Activated naive CD4-positive, alpha-beta T cell treated with anti-CD3 and anti-CD28 coated beads for 36 hours (primary cell): ENCODE measurements at places on chromosomes 13 and 19. TPM values are rescaled to one million over a fixed set of nuclear protein-coding genes. Genes with fewer than 3 reads are reported as not detected.

The RELB gene
- total RNA-seq = 55.4 TPM

The MTMR6 gene
- total RNA-seq = 5.7 TPM

The ZNF69 gene
- 0.95 TPM for total RNA-seq

The CALR gene
- total RNA-seq = 431 TPM

The ZNF791 gene
- total RNA-seq = 11.9 TPM

The SIAH3 gene
- 0.12 TPM for total RNA-seq

DNA sequence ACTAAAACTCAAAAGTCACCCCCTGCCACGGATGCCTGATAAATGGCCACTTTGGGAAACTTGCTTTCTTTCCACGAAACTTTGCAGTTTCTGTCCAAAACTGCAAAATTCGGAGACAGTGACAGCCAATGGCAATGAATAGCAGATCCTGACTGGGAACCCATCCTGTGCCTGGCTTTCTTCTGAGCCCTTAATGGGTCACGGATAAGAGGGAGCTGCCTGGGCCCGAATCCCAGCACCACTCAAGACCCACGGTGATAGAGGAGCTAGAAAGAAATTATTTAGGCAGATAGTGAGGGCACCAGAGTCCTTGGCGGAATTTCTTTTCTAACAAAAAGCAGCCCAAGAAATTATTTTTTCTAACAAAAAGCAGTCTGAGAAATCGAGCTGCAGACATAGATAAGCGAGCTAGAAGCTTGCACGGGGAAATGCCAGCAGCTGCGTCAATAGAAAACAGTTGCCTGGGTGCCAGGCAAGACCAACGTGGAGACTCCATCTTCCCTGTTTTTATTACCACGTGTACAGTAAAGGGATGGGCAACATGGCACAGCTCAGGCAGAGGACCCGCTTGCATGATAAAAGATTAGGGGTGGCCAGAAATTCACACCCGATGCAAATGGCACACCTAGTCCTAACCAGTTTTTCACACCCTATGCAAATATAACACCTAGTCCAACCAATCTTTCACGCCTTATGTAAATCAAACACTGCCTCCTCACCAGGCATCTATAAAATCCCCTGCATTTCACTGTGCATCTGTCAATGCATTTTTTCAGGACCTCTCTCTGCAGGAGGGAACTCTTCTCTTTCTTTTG is 7.1 kb upstream of the HSH2D start:
- no peak overlapping the region for H3K4me3 ChIP-seq
- no peaks in the 10 kb centered on the region for H3K27me3 ChIP-seq
- no peaks in the 10 kb centered on the region for H3K4me1 ChIP-seq
- DNase-seq = no peak

DNA sequence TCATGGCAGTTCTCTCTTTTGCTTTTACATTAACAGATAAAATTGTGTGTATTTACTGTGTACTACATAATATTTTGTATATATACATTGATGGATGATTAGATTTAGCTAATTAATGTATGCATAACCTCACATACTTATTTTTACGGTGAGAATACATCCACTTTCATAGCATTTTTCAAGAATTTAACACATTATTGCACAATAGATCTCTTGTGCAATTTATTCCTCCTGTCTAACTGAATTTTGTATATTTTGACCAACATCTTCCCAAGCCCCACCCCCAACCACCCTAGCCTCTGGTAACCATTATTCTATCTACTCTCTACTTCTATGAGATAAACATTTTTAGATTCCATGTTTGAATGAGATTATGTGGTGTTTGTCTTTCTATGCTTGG is 194.7 kb downstream of the RBM26 start:
- no peak overlapping the region for H3K4me3 ChIP-seq
- no peak overlapping the region for H3K27ac ChIP-seq
- DNase-seq = no peak
- H3K4me1 ChIP-seq = no peaks in the 10 kb centered on the region
- H3K27me3 ChIP-seq = peaks cover 14% of the 10 kb centered on the region
- H3K36me3 ChIP-seq = no peaks in the 10 kb centered on the region

- peaks cover 54% of the 10 kb centered on the region for H3K36me3 ChIP-seq
- no peak overlapping the region for H3K27ac ChIP-seq
Observed at GRCh38 chr13:27091451-27091850, 80.2 kb downstream of the USP12 start.

DNA sequence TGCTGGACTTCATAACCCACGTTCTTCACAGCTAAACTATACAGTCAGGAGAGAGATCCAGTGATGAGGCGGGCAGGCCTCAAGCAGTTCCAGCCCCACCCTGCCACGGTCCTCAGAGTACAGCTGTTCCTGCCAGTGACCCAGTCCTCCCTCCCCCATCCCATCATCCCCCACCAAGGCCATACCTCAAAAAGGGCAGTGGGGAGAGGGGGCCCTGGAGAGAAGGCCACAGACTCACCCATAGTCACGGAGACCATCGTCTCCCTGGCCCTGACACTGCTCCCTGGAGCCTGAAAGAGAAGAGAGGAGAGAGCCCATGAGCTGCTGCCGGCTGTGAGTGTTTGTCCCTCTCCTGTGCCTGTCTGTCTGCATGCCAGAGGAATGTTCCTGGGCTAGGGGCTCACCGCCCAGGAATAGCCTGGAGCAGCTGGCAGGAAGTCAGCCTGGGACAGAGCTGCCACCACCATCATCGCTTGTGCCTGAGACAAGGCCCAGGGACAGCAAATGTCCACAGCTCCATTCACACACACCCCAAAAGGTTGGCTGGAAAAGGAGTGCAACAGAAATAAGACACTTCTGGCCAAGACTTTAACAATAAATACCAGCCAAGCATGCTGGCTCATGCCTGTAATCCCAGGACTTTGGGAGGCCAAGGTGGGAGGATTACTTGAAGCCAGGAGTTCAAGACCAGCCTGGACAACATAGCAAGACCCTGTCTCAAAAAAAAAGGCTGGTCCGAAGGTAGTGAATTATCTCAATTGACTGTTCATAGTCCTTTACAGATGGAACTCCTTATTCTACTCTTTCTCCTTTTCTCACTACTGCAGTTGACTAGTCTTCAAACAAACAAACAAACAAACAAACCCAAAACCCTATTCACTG is 6.4 kb downstream of the C19orf47 start:
- peaks cover 10% of the 10 kb centered on the region for H3K36me3 ChIP-seq
- no peaks in the 10 kb centered on the region for H3K27me3 ChIP-seq
- peaks cover 5% of the 10 kb centered on the region for H3K4me1 ChIP-seq

GRCh38 chr19:11195681-11196080 is 1.7 kb downstream of the KANK2 start:
- no peak overlapping the region for H3K4me3 ChIP-seq
- H3K27ac ChIP-seq = no peak overlapping the region
- peaks cover 12% of the 10 kb centered on the region for H3K27me3 ChIP-seq
- no peak for DNase-seq
- H3K36me3 ChIP-seq = no peaks in the 10 kb centered on the region
- H3K4me1 ChIP-seq = peaks cover 6% of the 10 kb centered on the region

DNA sequence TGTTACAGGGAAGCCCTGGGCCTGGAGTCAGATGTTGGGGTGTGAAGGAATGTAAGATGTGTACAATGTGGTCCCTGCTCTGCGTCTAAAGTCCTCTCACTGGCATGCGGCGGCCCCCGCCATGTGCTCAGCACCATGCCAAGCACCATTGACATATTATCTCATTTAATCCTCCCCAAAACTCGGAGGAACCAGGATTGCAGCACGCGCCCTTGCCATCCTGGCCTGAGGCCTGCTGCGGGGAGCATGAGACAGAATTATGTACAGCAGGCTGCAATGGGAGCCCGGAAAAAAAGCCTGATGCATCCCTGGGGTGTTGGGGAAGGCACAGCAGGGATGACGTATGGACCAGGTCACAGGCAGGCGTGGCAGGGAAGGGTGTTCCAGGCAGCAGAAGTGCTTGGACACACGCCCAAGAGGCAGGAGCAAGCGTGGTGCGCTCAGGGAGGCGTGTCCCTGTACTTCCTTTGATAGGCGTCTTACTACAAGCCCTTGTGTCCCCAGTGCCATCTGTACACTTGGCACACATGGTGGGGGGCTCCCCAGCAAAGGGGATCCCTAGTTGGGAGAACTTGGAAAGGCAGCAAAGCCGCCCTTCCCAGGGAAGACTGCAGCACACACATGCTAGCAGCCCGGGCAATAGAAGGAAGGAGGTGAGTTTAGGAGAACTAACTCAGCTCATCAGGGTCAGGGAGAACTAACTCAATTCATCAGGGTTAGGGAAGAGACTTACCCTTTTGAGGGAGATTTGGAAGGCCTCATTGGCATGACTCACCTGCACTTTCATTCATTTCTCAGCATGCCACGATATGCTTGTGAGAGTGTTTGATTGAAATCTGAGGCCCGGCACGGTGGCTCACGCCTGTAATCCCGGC is 3.4 kb downstream of the EVI5L start:
- no peak overlapping the region for H3K4me3 ChIP-seq
- H3K36me3 ChIP-seq = no peaks in the 10 kb centered on the region
- H3K27ac ChIP-seq = no peak overlapping the region
- DNase-seq = no peak
- peaks cover 18% of the 10 kb centered on the region for H3K4me1 ChIP-seq

GRCh38 chr13:34300559-34300958 is 482.6 kb downstream of the RFC3 start:
- no peaks in the 10 kb centered on the region for H3K36me3 ChIP-seq
- H3K27ac ChIP-seq = no peak overlapping the region
- no peaks in the 10 kb centered on the region for H3K4me1 ChIP-seq
- no peak overlapping the region for H3K4me3 ChIP-seq
- no peaks in the 10 kb centered on the region for H3K27me3 ChIP-seq

DNA sequence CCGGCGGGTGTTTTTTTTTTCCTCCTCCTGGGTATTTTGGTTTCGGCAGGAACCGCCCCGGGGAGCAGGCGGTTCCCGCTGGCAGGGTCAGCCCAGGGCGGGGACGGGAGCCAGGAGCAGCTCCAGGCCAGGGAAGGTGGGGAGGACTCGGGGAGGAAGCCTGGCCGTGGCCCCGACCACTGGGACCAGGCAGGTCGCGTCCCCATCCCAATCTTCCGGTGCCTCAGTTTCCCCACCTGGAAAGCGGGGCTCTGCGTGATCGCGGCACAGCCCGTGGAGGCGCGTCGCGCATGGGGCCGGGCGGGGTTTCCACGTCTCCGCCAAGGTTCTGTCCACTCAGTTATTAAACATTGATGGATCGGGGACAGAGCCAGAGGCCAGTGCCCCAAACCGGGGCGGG is 34.8 kb downstream of the IL12RB1 start:
- H3K4me1 ChIP-seq = peaks cover 17% of the 10 kb centered on the region
- no peak overlapping the region for H3K27ac ChIP-seq
- H3K4me3 ChIP-seq = no peak overlapping the region
- no peaks in the 10 kb centered on the region for H3K36me3 ChIP-seq
- no peak for DNase-seq

DNA sequence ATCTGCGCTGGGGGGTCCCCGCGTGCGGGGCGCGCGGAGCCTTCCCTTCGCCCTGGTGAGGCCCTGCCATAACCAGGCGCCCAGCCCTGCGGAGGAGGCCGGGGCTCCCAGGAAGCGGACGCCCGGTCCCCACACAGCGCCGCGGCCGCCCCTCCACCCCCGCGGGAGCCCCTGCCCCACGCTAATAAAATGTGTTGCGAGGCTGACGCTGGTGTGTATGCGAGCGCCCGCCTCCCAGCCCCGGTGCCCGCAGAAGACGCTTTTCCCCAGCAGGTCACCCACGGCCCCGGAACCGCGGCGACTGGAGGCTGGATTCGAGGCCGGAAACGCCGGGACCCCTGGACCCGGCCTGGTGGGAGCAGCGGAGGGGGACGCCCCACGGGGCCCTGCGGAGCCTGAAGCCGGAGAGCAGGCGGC is 12.1 kb upstream of the CDC34 start:
- H3K4me3 ChIP-seq = no peak overlapping the region
- DNase-seq = no peak
- H3K4me1 ChIP-seq = peaks cover 4% of the 10 kb centered on the region
- no peaks in the 10 kb centered on the region for H3K36me3 ChIP-seq

- H3K4me3 ChIP-seq = no peak overlapping the region
- H3K36me3 ChIP-seq = no peaks in the 10 kb centered on the region
- H3K4me1 ChIP-seq = no peaks in the 10 kb centered on the region
- H3K27me3 ChIP-seq = peaks cover 5% of the 10 kb centered on the region
- H3K27ac ChIP-seq = no peak overlapping the region
- DNase-seq = no peak
Observed at GRCh38 chr13:101026328-101026727, 351.7 kb upstream of the TMTC4 start.

DNA sequence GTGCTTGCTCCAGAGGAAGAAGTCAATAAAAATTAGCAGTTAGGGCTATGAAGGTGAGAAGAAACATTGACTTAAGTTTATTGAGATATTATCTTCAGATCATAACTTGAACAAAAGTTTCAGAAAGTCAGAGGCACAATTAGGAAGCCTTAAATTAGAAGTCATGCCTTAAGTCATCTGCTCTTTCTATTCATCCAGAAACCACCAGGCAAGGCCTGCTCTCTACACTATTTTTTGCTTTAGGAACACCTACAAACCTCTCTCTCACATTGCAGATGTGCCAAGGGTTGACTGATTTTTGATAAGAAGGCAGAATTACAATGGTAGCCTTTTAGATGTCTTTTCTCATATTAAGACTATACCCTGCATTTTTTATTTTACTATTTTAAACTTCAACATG is 268.7 kb downstream of the SPRY2 start:
- no peak for DNase-seq
- H3K4me1 ChIP-seq = no peaks in the 10 kb centered on the region
- no peak overlapping the region for H3K4me3 ChIP-seq
- no peak overlapping the region for H3K27ac ChIP-seq
- H3K36me3 ChIP-seq = no peaks in the 10 kb centered on the region

DNA sequence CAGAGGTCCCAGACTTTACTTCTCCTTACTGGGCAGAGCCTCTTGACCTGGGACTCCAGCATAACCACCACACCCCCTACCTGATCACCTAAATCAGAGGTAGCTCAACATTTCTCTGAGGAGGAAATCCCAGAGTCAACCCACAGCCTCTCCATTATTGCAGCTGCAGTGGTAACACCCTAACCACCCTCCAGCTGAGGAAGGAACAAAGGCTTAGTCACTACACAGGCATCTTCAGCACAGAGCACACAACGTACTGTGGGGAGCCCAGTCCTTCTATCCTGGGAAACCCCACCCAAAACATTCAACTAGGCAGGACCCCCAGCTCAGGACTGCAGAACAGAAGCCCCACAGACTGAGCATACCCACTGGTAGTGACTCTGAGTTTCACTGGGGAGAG is 824.7 kb upstream of the SLITRK5 start:
- no peak overlapping the region for H3K27ac ChIP-seq
- H3K36me3 ChIP-seq = no peaks in the 10 kb centered on the region
- DNase-seq = no peak
- H3K4me1 ChIP-seq = no peaks in the 10 kb centered on the region
- H3K4me3 ChIP-seq = no peak overlapping the region

GRCh38 chr13:109344552-109345157 is 441.7 kb downstream of the IRS2 start:
- peaks cover 26% of the 10 kb centered on the region for H3K27me3 ChIP-seq
- no peak overlapping the region for H3K4me3 ChIP-seq
- H3K4me1 ChIP-seq = no peaks in the 10 kb centered on the region
- no peak for DNase-seq
- no peaks in the 10 kb centered on the region for H3K36me3 ChIP-seq
- no peak overlapping the region for H3K27ac ChIP-seq

DNA sequence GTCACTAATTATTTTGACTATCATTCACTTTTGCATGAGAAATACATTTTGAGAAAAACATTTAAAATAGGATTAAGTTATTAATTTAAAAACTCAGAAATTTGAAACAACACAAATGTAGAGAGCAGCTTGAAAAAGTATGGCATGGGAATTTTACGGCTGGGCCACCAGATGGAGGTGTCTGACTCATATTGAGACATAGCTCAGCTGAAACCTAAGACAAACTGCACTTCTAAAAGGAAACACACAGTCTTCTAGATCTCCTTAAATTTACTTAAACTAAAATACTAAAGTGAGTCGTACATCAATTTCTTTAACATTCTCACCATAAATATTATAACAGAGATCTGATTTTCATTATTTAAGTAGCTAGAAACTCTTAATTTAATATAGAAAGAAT is 41.9 kb upstream of the POSTN start:
- H3K4me1 ChIP-seq = no peaks in the 10 kb centered on the region
- no peaks in the 10 kb centered on the region for H3K36me3 ChIP-seq
- DNase-seq = no peak
- no peaks in the 10 kb centered on the region for H3K27me3 ChIP-seq
- H3K27ac ChIP-seq = no peak overlapping the region
